Activated naive CD4-positive, alpha-beta T cell (primary cell): ENCODE measurements at places on chromosomes 3 and 15.

- no peak for DNase-seq
Observed at GRCh38 chr3:17357035-17357710, 385.3 kb downstream of the TBC1D5 start.

GRCh38 chr3:161406594-161407555 lies 35.6 kb upstream of the SPTSSB start:
- no peak for DNase-seq

DNA sequence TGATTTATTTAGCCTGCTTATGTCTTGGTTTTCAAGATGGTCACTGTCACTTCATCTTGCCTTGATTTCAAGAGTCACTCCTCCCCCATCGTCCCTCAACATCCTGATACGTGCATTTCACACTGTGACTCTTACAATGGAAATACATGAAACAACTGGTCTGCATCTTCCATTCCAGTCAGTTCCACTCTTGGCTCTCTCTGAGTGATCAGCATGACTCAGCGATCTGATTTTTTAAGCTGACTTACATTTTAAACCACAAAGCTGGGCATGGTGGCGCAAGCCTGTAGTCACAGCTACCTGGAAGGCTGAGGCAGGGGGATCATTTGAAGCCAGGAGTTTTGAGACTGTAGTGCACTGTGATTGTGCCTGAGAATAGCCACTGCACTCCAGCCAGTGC lies 271.2 kb upstream of the ROPN1 start:
- no peak for DNase-seq

DNA sequence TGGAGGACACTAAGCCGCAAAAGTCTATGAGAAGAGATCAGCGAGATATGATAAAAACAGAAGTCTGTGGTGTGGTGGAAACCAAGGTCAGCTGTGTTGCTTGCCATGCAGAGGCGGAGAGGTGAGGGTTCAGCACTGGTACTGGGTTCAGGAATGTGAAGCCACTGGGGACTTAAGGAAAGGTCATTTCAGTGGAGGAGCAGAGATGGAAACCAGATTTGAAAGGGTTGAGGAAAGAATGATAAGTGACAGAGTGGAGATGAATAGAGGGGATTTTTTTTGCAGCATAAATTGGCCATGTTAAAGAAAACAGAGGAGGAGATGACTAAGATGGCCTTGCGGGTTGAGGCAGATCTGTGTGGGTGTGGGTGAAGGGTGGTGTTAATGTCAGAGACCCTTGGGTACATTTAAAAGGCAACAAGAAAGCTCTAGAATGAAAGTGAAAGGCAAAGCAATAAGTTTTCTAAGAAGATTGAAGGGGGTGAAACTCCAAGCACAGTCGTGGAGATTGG lies 265.5 kb downstream of the ADAMTSL3 start:
- no peak for DNase-seq

- DNase-seq = no peak
Observed at GRCh38 chr3:97291901-97292300, 472.7 kb upstream of the ARL6 start.

DNA sequence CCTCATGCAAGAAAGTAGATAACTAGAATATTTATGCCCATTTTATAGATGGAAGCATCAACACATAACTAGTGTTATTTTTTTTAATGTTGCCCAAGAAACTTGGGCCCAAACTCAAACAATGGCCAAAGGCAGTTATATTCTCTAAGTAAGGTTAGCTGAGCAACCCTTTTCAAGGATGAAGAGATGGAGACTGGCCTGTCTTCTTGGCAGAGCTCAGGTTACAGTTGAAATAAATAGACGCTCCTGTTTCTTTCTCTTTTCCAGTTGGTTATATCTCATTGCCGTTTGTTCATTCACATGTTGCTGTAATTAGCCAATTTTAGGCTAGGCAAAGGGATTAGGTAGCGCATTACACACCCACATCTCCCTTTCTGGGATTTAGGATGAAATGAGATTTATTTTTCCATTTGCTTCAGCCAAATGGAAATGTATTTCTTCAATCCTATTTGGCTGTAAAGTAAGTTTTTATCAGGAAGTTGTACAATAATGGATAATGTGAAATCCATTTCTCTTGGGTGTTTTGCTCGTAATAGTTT lies 93.2 kb downstream of the CMSS1 start:
- no peak for DNase-seq

DNA sequence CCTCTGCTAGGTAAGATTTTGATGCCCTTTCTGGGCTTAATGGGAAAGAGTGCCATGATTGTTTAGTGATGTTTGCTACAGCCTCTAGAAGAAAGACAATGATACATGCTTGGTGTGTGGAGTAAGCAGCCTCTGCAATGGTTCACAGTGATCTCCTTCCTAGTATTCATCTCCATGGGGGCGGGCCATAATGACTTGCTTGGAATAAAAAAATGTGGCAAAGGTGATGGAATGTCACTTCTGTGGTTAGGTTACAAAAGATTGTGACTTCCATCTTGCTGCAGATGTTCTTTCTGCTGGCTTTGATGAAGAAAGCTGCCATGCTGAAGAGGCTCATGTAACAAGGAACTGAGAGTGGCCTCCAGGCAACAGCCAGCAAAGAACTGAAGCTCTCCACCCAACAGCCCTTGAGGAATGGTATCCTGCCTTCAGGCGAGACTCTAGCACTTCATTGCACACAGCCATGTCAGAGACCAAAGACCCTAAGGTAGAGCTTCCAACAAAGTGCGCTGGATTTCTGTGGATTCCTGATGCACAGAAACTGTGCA lies 139.1 kb upstream of the LRIG1 start:
- DNase-seq = no peak

- no peak for DNase-seq
Observed at GRCh38 chr3:191476066-191476772, 15.3 kb downstream of the PYDC2 start.

DNA sequence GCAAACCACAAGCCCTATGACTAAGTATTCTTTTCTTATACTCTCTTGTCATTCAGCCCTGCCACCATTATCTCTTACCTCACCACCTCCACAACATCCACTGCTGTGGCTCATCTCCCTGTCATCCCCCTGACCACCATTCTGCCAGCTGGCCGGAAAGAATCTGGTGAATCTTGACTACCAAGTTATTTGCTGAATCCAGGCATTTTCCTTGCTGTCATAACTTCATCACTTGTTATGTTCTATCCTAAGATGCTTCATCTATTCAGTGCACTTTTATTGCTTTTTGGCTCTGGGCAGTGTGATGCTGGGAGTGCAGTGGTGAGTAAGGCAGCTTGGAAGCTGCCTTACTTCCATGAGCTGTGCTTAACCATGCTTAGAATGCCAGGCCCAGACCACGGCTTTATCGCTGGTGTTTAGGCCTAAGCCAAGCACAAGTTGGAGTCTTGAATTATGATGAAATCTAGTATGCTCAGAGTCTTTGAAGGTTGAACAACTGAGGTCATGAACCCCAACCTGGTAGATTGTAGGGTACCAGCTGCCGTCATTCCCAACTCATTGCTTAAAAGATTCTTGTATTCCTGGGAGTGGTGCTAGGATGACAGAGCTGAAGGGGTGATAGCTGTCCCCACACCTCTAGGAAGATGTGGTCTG lies 27.0 kb upstream of the APH1B start:
- DNase-seq = no peak

- DNase-seq = no peak
Observed at GRCh38 chr15:52483707-52484106, 45.0 kb downstream of the MYO5A start.

DNA sequence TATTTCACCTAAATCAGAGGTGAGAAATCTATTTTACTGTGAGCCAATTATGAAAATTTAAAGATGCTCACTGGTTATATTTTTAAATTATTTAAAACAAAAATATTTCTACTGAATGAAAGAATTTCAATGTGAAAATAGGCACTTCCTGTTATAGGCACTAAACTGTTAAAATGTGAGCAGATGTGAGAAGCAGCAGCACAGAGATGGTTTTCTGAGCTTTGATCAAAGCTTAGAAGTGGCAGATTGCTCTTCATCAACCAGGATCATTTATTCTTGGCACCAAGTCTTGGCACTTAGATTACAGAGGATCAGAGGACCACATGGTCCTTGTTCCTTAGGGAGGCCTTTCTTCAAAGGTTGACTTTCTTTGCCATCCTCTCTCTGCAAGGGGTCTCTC lies 18.0 kb upstream of the TSC22D2 start:
- no peak for DNase-seq

- DNase-seq = no peak
Observed at GRCh38 chr3:20125897-20126296, 60.1 kb downstream of the SGO1 start.

DNA sequence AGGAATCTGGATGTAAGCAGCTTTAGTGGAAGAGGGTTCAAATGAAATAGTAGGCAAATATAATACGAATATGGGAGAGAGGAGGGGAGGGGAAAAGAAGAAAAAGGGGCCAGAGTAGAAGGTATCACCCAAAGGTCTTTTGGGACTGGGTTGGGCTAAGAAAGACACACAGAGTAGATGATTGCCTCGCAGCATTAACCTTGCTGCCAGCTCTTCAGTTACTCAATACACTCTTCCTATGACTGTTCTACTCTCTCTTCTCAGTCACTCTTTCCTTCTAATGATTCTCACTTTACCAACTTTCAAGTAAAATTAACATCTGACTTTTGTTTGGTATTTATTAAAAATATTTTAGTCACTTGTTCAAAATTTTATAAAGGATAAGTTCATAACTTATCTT lies 52.8 kb downstream of the CLASP2 start:
- no peak for DNase-seq

- DNase-seq = no peak
Observed at GRCh38 chr3:126479642-126480041, 4.0 kb upstream of the ZXDC start.

GRCh38 chr15:101148881-101149664 lies 102.8 kb downstream of the CHSY1 start:
- no peak for DNase-seq

DNA sequence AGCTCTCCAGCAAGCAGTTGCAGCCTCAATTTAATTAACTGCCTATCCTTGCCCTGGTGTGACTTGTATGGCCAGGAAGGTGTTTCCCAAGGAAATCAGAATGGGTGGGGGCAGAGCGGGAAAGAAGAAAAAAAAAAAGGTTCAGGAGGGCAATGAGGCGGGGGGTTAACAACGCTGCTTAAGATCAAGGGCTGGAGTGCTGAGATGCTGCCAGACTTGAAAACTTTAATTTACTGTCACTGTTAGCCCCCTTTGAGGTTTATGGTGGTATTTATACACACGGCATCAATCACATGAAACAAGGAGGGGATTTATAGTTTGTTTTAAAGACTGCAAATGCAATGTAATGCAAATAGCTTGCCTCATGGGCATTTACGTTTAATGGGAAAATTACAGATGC lies 319.4 kb upstream of the NR2F2 start:
- no peak for DNase-seq

DNA sequence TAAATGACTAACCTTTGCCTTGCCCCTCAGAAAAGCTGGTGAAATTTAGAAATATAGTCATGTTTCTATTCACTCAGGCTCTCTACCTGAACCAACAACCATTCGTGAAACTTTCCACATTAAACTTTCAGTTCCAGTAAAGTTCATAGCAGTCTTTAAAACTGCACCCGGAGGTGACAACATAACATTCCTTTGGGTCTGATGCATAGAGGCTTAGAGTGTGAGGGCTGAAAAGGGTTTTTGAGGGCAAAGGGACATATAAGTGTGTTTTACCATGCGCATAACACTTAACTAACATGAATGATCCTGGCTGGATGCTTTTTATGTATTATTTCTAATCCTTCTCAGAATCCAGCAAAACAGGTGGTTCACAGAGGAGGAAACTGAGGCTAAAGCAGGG lies 471.7 kb upstream of the MCTP2 start:
- no peak for DNase-seq

GRCh38 chr3:81465510-81466200 lies 295.8 kb downstream of the GBE1 start:
- DNase-seq = no peak

GRCh38 chr15:40911141-40911540 lies 16.9 kb downstream of the VPS18 start:
- DNase-seq = no peak

DNA sequence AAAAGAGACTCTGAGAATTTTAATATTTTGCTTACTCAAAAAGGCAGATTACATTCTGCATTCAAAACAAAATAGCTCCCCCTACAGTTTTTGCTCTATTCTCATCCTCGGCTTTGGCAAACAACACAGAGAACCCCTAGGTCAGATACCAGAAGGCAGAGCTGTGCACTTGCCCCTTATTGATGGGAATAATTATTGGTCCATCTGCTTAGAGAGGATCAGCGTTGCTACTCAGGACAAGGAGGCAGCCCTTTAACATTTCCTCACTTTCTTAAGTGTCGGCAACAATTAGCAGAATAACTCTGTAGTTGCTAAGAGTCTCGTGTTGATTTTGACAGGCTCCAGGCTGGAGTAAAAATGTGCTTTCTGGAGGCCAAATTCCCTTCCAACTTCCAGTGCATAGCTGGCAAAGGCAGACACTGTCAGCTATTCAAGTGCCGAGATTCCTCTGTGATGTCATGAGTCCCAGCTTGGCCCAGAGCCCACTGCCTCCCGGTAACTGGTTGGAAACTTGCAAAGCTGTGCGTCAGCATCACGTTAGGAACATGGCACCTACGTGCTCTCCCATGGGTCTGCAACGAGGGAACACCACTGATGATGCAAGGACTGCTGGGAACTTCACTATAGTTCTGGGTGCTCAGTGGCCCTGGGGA lies 482.7 kb upstream of the ADAMTS9 start:
- DNase-seq = no peak

DNA sequence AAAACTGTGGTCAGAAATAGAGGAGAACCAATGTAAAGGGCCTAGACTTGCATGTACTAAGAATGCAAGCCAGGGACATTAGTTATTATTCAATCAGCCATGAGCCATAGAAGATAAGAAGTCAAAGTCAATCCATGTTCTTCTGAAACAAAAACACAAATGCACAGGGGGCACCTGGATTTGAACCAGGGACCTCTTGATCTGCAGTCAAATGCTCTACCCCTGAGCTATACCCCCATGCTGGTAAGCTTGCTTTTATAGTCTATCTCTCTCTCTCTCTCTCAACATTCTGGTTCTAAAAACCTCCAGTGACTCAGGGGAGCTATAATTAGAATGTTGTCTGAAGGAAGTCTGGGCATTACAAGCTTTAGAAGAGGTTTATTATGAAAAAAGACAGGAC lies 85.6 kb upstream of the ACP3 start:
- DNase-seq = no peak

GRCh38 chr3:127469760-127470159 lies 120.8 kb downstream of the TPRA1 start:
- DNase-seq = no peak

DNA sequence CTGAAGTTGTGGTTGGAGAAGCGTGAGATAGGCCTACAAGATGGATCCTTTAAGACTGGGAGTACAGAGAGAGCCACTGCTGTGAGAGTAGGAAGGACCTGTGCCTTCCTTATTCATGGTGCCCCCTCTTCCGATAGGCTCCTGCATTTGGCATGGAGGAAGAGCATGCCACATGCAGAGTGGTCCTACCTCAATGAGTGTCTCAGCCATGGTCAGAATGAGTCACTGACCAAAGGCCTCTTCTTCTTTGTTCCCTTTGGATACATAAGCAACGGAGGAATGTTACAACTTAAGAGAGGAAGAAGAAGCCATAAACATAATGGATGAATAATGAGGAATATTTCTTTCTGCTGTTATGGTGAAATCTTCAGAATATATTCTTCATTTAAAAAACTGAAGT lies 681.2 kb upstream of the GRM7 start:
- DNase-seq = no peak
